ENCODE measurements at places on chromosomes 3 and 15. TPM values are rescaled to one million over a fixed set of nuclear protein-coding genes. Genes with fewer than 3 reads are reported as not detected.

ATP13A5 gene
- 0.88 TPM for polyA plus RNA-seq

DNA sequence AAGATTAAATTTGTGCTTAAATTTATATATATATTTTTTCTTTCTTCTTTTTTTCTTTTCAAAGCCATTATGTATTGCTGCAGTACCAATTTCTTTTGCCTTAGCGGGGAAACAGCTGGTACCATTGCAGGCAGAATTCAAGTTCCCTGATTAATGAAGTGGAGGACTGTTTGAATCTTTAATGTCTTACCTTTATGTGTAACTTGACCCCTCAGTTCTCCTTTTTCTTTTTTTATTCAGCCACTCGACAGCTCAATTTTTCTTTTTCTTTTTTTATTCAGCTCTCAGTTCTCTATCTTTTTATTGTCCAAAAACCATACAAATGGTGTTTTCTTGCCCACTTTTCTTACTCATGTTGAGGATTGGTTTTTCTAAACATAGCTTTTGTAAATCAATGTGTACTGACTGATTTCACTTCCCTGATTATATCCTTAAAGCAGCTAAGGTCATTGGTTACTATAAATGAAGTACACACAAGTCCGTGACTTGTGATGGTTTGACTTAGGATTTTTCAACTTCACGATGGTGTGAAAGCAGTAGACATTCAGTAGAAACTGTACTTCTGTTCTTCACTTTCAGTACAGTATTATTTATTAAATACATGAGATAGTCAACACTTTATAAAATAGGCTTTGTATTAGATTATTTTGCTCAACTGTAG is 22.8 kb downstream of the ATP2C1 start:
- no peak for DNase-seq

DNA sequence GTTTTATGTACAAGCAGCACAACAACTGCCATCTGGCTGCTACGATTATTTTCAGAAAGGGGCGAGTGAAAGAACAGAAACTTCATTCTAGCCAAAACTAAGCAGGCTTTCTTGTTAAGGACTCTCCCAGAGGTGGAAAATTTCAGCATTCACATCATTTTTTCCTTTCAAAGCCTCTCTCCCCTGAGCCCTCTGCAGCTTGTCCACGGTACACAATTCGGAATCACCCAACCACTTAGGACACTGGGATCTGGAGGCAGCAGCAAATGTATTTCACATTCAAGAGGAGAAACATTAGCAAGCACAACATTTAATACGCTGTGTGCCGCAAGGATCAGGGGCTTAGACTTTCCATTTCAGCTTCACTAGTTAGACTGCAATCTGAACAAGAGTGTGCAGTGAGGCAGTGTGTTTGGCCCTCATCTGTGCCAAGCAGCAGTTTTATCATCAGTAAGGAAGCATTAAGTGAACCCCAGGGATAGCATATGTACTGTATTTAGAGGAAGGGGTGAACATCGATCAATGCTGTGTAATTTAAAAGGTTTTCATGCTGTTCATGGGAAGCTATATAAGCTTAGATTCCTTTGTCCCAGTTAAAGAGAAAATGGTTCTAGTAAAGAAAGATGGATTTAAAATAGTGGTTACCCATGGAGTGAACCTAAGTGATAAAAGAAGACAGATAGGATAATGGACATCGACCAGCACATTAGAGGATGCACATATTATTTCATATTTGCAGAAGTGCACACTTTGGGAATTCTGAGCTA is 504.9 kb downstream of the TBL1XR1 start:
- peak; percentile 90 for DNase-seq

ZNF80 gene
- not detected for polyA plus RNA-seq

FSTL1 gene
- 611 TPM for polyA plus RNA-seq

DNA sequence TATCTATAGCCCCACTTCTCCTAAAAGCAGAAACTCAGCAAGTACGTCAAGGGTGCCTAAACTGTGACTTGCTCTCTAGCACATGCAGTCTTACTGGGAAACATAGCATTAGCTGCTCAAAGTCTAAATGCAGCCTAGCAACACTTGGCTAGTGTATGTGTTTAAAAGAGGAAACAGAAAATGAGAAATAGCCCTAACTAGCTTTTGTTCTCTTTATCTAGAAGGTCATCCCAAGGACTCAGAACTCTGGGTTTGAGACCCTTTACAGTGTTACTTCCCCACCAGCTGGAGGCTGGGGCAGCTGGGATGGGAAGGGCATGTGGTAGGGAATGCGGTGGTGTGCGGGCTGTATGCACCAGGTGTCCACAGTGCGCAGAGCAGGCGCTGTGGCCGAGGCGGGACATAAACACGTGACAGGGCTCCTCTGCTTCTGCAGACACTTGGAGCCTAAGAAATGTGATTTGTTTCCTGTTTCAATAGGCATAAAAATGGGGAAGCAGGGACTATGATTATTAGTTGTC is 13.3 kb downstream of the ETV5 start:
- DNase-seq = peak; percentile 51

- DNase-seq = no peak
These were observed 10.5 kb downstream of the GRK7 start for GRCh38 chr3:141773676-141774075.

All from muscle of back (tissue), 13 donors.